DMS79 treated with DMSO at 0.1 percent for 48 hours (cell line): ENCODE measurements at places on chromosomes 3 and 15.

GRCh38 chr3:61819861-61820260 lies 258.5 kb downstream of the PTPRG start:
- no peak for DNase-seq

DNA sequence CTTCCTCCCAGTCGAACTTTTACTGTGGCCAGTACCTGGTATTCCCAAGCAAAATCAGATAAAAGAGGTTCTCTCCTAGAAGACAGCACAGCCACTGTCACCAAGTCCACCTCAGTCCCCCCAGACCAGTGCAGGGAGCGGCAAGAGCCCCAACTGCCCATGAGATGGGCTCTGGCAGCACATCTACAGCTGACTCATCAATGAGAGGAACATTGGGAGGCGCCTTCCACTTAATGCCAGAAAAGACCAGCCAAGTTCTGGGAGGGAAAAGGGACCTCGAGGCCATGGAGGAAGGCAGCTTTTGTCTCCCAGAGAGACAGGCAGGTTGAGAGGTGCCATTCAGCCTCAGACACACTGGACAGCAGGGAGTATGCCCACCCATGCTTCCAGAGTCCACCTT lies 28.2 kb downstream of the POC1A start:
- DNase-seq = no peak

DNA sequence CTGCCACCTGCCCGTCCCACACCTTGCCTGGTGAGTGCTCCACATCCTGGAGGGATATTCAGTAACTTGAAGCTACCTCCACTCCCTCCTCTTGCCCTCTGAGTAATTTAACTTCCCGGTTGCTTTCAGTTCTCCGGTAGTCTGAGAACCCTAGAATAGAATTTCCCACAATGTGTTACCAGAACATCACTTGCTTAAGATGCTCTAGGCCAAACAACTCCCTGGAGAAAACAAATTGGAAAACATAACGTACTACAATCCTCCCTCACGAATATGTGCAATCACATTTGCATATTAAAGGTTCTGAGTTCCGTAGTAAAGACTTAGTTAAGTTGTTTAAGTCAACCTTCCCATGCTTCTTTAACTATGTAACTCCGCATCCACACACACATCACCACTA lies 44.8 kb downstream of the SLCO2A1 start:
- no peak for DNase-seq

DNA sequence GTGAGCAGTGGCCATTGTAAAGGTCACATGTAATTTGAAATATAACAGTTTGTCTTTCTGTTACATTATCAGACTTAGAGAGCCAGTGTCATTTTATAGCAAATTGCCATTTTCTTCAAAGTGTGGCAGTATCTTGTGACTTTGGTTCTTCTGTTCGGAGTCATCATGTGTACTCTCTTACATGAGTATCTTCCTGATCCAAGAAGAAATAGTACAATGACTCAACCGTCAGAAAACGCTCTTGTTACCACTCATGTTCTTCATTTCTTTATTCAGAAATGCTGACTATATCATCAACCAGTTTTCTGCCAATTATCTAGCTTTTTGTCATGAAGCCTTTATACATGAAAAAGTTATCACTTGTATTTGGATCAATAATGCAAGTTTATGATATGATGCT lies 93.6 kb upstream of the CGNL1 start:
- DNase-seq = no peak

DNA sequence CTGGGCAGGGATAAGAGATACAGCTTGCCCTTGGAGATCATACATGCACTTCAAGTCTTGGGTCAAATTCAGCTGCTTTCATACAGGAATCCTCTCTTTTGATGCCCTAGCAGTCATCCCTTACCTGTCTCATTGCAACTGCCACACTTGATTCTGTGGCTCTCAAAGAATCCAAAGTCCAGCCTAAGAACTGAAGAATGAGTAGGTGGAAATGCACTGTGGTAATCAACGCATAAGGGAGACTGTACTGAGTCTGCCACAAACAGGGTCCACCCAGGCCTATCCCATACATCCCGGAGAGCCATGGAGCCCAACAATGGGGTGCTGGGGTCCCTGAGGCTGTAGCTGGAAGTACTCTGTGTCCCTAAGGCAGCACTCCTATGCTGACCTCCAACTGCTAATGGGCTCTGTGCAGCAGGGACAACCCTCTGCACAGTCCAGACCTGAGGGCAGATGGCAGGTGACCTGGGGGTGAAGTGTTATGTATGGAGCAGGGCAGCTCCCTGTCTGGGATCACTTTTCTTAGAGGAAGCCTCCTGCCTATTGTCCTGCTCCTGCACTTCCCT lies 1.7 kb upstream of the VPS18 start:
- DNase-seq = no peak
